ENCODE measurements at places on chromosomes 3 and 15.

GRCh38 chr3:180416111-180416594, 185.8 kb upstream of the TTC14 start:
- no peak for DNase-seq

DNA sequence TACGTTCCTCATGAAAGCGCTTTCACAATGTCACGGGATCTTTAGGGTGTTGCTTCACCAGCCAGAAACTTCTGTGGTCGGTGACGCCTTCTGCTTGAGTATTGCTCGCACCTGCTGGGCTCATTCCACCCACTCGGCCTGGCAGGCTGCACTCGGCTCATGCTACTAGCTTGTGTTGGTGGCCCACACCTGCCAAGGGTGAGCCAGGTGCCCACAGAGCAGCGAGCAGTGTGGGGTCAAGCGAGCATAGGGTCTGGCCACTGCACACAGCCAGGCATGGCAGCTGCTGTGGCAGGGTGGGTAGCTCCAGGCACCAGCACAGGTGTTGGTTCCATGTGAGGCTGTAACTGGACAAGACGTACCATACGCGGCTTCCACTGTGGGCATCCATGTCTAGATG, 202.9 kb upstream of the CADM2 start:
- no peak for DNase-seq

GRCh38 chr3:46096336-46096735, 69.1 kb upstream of the XCR1 start:
- no peak for DNase-seq

GRCh38 chr3:34207002-34207401, 408.6 kb downstream of the PDCD6IP start:
- DNase-seq: no peak

DNA sequence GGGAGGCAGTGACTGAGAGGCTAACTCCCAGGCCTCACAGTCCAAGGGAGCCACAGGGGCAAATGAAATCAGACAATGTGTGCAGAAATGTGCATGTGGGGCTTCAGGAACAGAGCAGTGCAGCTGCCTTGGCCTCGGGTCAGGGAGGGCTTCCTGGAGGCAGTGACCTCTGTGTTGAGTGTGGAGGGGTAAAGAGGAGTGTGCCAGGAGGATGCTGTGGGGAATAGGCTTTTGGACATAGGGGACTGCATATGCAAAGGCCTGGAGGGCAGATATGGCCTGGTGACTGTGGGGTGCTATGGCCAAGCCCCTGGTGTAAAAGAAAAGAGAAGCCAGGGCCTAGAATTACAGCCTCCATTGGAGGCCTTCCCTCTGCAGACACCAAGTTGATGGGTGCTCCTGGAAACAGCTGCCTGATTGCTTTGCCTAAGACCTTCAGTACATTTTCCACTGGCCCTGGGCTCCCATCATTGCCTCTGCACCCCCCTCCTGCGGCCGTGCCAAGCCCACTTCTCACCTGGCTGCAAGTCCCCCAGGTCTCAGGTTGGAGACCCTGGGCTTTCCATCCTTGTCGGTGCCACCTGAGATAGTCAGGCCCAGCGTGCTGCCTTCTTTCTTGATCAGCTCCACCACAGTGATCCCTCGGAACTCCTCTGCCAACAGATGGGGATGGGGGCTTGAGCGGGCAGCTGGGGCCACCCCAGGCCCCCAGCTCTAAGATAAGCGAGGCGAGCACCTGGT, 15.1 kb downstream of the GRIP2 start:
- DNase-seq: no peak

DNA sequence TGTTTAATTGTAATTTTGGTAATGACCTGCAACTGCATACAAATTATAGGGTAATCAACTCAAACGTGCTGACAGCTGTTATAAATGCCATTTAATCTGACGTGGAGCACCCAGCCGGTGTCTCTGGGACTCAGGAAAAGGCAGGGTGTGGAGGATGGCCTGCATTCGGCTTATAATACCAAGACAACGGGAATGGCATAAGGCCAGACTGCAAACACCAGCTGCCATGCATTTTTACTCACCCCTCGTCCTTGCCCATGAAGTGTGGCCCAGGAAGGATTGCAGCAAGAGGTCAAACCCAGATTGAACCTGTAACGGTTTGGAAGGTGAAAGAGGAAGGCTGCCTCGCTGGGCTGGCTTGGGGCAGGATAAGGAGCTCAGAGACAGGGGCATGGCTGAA, 96.4 kb downstream of the WNT7A start:
- DNase-seq: no peak

- no peak for DNase-seq
Observed at GRCh38 chr3:83769791-83770663, 1188.8 kb upstream of the CADM2 start.

DNA sequence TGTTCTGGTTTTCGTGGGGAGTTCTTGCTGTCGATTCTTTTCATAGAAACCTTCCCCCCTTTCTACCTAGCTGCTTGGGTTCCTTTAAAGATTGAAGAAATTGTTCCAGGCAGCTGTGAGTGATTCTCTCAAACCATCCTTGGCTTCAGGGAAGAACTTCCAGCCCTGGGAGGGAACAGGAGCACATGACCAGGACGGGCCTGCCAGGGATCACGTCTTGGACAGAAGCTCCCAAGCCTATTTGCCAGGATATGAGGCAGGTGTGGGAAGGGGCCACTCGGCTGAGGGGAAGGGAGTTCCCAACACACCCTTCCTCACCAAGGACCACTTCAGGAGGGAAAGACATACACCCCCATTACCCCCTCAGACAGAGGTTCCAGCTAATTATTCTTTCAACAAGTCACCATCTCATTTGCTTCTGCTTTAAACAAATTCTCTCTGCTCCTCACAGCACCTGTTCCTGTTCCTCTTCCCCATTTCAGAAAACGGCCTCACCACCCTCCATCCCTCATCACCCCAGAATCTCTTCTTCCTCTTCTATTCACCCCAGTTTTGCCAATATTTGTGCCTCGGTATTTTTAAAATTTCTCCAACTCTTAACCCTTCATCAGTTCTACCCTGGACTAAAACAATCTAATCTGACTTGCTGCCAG, 62.5 kb downstream of the WHAMM start:
- DNase-seq: no peak

GRCh38 chr3:7204848-7205156, 343.9 kb downstream of the GRM7 start:
- DNase-seq: no peak

DNA sequence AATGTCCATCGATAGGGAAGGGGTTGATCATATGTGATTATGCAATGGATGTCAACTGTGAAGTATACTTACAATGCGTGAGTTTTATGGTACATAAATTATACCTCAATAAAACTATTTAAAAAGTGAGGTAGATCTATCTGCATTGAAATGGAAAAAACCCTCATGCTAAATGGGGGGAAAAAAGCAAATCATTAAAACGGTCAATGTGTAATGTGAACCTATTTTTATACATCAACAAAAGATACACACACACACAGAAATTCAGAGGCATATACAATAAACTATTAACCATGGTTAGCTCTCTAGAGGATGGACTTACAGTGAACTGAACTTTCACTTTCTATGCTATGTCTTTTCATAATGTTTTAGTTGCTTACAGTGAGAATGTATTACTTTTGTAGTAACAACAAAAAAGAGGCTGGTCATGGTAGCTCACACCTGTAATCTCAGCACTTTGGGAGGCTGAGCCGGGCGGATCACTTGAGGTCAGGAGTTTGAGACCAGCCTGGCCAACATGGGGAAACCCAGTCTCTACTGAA, 23.1 kb downstream of the STIMATE start:
- no peak for DNase-seq

DNA sequence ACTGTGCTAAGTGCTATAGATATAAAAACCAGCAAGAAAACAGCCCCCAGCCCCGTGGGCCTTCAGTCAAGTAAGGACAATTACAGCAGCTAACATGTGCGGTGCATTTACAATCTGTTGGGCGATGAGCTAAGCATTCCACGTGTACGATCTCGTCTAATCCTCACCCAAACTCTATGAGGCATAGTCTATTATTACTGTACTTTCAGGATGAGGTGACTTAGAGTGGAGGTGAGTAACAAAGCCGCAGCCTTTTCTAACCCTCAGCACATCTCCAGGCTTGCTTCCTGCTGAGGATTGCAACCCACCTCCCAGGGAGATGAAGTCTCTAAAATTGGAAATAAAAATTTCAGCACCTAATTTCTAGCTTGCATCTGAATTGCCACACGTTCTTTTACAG, 53.2 kb upstream of the MCF2L2 start:
- DNase-seq: no peak

DNA sequence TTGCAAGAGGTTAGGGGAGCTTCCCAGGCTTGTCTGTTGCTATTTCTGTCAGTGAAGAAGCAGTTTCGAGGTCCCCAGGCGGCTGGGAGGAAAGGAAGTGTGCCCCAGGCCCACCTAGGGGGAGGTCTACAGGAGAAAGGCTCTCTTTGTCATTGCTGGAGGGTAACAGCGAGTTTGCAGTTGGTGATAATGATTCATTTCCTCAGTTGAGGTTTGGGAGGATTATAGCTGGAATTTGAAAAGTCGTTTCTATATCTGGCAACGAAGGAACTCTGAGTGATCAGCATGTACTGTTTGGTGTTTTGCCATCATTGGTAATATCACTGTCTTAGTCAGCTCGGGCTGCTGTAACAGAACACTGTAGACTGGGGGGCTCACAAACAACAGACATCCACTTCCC, 65.5 kb upstream of the UBE3A start:
- no peak for DNase-seq

GRCh38 chr3:64260431-64260830, 35.2 kb upstream of the PRICKLE2 start:
- no peak for DNase-seq

- no peak for DNase-seq
Observed at GRCh38 chr3:119352863-119353527, 58.8 kb downstream of the ARHGAP31 start.

DNA sequence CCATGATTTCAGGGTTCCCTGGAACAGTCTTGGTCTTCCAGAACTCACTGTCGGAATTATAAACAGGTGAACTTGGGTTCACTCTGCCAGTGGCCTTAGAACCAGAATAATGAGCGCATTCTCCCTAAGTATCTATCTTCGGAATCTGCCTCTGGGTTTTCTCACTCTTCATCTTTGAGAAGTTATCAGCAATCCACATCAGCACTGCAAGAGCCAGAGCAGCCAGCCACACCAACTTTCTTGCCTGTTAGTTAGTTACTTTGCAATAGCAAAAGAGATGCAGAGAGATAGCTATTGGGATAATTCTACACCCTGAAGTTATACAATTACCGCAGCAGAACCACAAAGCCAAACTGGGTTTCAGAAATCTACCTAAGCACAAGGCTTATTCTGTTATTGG, 25.8 kb downstream of the GLB1 start:
- no peak for DNase-seq

DNA sequence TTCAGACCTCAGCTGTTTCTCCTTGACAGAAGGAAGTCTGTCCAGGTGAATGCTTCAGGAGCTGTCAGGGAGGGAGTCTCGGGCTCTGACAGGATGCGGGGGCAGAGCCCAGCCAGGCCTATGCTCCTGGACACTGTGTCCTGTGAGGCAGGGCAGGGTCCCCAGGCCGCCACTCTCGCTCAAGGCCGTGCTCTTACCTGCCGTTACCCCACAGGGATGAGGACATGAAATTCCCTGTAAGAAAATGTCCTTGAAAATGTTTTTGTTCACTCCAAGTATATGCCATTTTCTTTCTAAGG, 63.9 kb downstream of the BOC start:
- no peak for DNase-seq

- no peak for DNase-seq
Observed at GRCh38 chr3:35291471-35292236, 347.7 kb upstream of the ARPP21 start.

- no peak for DNase-seq
Observed at GRCh38 chr3:77039606-77040171, at the start of gene ROBO2. Gene ROBO2 (plus strand): TSS chr3:77040099. CDS start chr3:77040786, 687 bp downstream.

- no peak for DNase-seq
Observed at GRCh38 chr15:70775160-70775559, 11.8 kb upstream of the UACA start.

Measured in GM12892 (cell line).